ENCODE measurements at places on chromosomes 4 and X.

DNA sequence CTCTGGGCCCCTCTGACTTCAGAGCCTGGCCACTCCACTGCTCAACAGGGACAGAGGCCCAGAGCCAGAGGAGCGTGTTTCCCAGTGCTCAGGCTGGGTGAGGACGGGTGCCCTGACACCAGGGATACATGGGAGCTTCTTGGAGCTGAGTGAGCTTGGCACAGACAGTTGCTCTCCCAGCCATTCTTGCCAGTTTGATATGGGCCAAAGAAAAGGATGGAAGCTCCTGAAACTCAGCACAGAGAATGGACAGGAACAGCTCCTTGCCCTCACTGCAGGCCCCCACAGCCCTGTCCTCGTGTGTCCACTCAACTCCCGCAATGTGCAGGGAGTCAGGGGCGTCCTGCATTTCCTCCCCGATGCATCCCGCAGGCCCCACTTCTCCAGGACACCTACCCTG lies 38.8 kb downstream of the NSG1 start:
- DNase-seq: no peak

DNA sequence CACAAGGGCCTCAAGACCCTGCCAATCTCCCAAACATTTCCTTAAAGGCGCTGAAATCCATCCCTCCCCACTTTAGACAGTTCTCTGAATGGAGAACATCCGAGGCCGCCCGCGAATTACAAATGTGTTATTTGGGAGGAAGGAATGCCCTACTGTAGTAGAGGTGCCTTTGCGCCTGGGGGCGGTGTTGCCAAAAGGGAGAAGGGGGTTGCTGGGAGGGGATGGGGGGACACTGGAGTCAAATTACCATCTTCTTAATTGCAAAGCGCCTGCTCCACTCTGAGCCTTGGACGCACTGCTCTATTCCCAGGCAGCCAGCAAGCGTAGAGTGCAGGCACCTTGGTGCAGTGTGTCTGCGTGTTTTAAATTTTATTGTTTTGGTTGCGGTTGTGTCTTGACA lies 2.7 kb downstream of the TMEM255A start:
- peak; percentile 24 for DNase-seq

DNA sequence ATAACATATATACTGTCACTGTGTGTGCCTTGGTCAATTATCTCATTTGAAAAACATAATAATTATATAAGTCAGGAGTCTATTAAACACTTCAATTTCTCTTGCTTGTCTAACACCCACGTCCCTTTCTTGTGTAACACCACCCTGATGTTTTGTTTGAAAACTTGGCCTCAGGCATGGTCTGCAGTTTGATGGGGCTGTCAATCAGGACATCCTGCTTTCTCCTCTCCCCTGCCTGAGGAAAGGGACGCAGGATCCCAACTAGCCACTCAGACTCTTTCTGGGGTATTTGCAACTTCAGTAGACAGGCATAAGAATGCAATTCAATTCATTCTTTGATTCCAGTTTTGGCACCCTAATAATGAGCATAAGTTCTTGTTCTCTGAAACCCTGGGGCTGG lies 48.8 kb downstream of the DKK2 start:
- no peak for DNase-seq

- no peak for DNase-seq
These were observed 481.0 kb downstream of the KCNIP4 start for GRCh38 chr4:21467551-21467950.

DNA sequence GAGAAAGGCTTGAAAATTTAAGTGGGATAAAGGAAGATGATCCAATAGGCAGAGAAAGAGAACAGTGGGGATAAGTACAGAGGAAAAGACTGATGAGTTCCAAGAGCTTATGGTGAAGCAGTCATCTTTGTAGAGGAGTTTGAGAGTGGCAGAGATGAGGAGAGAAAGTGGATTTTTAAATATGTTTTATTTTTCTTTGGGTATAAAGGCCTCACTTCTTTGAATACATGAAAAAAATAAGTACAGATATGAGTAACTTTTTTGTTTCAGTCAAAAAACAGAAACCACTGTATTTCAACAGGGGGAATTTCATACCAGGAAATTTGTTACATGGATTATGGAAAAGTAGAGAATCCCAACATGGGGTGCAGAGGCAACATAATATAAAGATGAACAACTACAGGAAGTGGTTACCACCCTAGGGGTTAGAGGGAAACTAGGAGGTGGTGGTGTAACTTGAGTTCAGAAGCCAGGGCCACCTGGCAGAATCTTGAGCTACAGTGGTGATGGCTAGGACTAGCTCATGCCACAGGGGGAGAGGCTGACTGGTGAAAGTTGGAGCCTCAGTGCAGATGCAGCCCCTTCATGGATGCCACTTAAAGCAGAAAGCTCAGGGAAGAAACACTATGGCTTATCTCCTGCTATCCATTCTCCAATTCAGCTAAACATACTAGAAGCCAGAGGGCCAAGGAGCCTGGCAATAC lies 3.4 kb upstream of the CYBB start:
- no peak for DNase-seq

GRCh38 chrX:105609530-105609929 lies 212.8 kb upstream of the NRK start:
- no peak for DNase-seq

GRCh38 chr4:37951461-37952352 lies 8.5 kb upstream of the PTTG2 start:
- DNase-seq: no peak

DNA sequence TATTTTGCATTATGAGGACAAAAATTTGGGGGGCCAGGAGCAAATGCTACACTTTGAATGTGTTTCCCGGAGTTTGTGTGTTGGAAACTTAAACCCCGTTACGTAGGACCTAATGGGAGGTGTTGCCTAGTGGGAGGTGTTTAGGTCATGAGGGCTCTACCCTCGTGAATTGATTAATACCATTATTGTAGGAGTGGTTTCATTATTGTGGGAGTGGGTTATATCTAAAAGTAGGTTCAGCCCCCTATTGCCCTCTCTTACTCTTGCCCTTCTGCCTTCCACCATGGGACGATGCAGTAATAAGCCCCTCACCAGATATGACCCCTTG lies 15.5 kb downstream of the UBA6 start:
- DNase-seq: no peak

GRCh38 chr4:8013976-8014726 lies 74.5 kb upstream of the AFAP1 start:
- no peak for DNase-seq

GRCh38 chr4:171721937-171722336 lies 91.3 kb upstream of the GALNTL6 start:
- no peak for DNase-seq

GRCh38 chrX:17642891-17643290 lies 94.4 kb upstream of the SCML1 start:
- DNase-seq: no peak
